ENCODE measurements at places on chromosomes 2 and 18.

- no peak for DNase-seq
Observed at GRCh38 chr18:30328839-30329238, 713.7 kb downstream of the DSC3 start.

DNA sequence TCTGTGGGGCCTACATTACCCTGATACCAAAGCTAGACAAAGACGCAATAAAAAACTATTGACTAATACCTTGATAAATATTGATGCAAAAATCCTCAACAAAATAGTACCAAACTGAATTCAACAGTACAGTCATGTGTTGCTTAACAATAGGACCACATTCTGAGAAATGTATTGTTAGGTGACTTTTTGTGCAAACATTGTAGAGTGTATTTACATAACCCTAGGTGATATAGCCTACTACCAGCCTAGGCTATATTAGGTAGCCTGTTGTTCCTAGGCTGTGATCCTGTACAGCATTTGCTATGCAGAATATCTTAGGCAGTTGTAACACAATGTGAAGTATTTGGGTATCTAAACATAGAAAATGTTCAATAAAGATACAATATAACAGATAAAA is 36.7 kb downstream of the CCDC138 start:
- DNase-seq = no peak

GRCh38 chr2:9745153-9745899 is 97.9 kb upstream of the TAF1B start:
- no peak for DNase-seq

DNA sequence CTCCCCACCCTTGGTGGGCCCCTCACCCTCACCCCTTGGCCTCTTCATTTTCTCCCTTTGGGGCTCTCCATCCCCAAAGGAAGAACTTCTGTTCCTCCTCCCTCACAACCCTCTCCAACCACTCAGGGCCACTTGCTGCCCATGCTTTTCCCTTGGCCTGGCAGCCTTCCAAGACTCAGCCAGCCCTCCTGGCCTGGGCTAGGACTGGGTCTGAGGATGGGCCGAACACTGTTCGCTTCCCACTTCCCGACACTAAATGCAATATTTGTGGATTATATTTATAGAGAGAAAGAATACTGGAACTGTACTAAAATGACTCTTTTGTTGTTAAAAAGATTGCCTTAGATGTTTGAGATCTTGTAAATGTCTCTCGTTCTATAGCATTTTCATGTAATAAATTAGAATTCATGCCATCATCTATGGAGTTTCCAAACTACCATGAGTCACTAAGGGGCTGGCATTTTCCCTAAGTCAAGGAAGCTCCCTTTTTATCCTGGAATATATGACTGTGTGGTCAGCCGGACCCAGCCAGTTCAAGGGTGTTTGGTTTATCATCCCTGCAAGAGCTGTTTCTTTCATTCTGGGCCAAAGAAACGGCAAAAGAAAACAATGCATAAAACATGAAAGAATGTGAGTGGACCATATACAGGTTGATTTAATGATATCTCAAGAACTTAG is 3.8 kb downstream of the CXCR2 start:
- no peak for DNase-seq

GRCh38 chr2:32436150-32436549 is 79.3 kb downstream of the BIRC6 start:
- DNase-seq = no peak

DNA sequence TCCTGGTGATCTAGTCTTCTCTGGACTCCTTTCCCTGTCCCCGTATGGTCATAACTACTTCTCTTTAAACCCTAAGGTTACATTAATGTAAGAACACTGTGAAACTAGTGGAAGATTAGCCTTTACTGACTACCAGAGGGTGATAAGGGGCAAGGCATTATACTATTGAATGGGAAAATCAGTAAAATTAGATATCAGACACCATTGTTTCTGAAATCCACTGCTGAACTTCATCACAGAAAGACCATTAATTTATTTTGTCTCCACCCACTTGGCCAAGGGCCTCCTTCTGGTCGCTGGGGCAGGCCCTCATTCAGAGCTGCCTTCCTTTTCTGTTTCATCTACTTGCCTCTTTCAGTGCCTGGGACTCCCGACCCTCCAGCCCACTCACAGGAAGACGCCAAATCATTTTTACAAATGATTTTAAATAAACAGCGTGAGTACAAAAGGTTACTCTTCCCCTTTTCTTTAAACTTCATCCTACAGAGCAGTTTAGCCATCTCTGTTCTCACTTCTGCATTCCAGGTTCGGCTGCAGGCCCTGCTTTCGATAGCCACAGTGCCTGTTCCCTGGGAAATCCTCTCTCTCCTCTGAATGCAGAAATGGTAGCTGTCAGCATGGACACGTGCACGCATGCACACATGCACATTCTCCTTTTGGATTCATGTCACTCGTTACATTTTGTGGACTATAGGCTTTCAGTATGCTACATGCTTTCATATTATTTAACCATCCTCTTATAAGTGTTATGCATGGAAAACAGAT is 70.3 kb upstream of the DOCK10 start:
- no peak for DNase-seq

DNA sequence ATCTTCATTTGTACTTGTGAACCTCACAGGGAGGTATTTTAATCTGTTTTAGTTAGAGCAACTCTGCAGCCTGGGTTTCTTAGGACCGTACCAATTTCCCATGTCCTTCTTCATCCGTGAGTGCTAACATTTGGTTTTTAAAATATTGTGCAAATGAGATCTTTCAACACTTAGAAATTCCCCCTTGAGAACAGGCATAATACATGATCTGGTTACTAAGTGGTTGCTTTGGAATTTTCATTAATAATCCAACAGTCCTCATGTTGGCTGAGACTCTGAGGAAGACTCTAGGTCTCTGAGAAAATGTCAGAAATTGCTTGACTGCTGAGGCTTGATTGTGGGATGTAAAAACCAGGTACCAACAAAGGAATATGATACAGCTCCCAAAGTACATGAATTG is 125.6 kb upstream of the CDCA7 start:
- DNase-seq = no peak

DNA sequence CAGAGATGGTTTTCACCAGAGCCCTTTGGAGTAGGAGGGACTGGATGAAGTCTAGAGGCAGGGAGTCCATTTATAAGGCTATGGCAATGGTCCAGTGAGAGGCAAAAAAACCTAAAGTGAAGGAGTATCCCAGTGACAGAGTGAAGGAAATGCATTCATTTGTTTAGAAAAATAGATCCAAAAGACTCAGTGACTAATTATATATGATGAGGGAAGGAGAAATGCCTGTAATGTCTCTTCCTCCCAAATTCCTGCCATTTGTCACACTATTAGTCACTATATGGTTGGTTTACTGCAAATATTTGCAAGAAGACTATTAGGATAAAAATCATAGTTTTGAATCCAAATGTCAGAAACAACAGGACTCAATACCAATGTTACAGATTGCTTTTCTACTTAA is 104.2 kb downstream of the ZNF521 start:
- DNase-seq = no peak

DNA sequence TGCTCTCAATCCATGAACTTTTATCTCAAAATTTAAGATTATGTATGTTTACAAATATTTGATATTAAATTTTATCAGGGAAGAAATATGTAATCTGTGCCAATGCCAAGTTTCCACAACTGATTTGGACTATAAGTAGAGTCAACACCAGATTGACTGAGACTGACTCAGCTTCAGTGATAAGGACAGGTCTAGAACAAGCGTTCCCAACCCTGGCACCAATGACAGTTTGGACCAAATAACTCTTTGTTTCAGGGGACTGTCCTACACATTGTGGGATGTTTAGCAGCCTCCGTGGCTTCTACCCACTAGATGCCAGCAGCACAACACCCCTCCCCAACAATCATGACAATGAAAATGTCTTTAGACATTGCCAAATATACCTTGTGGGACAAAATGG is 165.3 kb downstream of the THADA start:
- no peak for DNase-seq

DNA sequence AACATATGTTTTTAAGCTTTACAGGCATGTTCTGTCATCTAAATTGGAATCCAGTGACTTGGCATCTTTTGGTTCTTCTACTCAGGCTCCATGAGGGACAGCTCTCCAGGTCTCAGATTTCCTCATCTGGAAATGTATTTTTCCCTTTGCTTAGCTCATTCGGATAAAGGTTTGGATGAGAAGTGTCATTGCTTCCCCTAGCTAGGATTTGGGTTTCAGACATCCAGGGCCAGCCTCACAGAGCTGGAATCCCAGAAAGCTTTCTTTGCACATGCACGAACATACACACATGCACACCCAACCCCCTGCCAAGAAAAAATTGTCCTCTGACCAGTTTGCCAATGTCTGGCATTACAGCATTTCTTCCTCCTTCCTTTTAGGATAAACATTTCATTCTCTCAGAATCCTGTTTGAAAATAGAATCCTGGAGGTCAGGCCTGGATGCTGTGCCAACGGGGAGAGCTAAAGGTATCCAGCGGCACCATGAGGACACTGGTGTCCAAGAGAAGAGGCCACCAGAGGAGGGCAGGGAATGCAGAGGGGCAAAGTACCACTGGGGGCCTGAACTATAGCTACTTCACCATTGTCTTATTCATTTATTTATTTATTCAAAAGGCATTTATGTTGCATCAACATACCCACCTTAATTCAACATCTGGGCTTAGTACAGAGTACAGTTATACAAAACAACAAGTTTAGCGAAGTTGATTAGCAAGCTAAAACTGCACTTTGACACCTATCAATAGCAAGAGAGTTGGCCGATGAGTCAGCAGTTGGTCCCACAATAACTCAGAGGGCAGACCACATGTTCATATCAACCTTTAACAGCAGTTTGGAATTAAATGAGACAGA is 97.9 kb upstream of the ATL2 start:
- peak; percentile 86 for DNase-seq

GRCh38 chr2:64250751-64251423 is 106.7 kb upstream of the PELI1 start:
- DNase-seq = no peak

- no peak for DNase-seq
Observed at GRCh38 chr2:191360918-191361317, 115.7 kb downstream of the MYO1B start.

GRCh38 chr2:135829378-135830135 is 7.4 kb downstream of the LCT start:
- no peak for DNase-seq

DNA sequence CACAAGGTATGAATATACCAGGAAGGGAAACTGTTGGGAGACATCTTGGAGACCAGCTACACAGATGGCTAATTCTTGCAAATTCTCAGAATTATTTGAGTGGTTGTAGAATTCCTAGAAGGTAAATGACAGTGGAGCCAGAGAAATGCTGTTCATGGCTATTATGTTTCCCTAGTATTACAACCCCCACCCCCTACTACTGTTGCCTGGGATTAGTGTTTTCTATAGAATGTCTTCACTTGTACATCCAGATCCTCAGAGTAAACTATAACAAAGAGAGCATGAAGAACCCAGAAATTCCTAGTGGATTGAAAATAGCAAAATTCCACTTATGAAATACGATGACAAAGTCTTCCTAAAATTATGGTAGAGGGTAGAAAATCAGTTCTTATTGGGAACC is 15.3 kb downstream of the LGALSL start:
- DNase-seq = no peak

DNA sequence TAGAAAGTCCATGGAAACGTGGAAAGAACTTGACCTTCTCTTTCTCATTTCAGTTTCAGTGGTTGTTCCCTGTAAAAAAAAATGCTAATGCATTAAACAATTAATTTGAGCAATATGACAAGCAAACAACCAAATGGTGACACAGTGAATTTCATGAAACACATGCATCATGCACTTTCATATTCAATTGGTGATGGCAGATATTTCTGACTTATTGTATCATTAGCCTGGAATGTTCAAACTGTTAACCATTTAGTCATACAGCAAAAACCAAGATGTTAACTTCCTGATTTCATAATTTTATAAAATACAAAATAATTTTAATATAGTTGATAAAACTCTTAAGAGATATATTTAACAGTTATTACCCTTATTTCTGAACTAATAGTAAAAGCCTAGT is 85.5 kb downstream of the SCN1A start:
- DNase-seq = no peak

DNA sequence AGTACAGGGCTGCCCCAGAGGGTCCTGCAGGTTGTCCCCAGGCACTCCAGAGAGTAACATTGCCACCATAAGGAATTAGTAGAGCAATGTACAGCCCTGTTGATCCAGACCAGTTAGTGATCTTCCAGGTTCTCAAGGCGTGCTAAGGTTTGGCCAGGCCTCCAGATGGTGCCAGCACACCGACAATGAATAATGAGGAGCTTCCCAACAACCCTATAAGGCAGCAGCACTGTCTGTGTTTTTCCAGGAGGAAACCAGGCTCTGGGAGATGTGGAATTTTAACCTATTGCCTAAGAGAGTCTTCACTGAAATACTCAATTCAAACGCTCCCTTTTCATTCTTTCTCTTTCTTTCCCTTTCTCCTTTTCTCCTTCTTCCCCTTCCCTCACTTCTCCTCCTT is 122.1 kb downstream of the MGAT5 start:
- DNase-seq = no peak

DNA sequence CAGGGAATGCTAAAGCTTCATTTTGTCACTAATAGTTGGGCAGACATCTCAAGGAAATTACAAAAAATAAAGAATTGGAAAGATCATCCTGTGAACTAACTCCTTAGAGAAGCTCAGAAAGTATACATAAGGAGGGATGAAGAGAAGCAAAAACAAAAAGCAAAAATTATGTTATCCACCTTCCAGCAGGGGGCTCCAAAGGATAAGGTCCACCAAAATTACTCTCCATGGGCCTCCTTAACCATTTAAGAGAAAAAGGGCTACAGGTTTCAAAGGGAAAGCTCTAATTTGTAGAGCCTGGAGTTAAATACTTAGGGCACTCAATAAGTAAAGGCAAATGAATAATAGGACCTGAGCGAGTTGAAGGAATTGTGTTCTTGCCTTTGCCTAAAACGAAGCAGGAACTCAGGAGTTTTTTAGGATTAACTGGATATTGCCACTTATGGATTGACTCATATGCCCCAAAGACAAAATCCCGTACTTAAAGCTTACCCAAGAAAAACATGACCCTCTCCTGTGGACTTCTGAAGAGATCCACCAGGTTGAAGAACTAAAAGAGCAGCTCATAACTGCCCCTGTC is 1167.9 kb downstream of the DSC3 start:
- DNase-seq = peak; percentile 56

DNA sequence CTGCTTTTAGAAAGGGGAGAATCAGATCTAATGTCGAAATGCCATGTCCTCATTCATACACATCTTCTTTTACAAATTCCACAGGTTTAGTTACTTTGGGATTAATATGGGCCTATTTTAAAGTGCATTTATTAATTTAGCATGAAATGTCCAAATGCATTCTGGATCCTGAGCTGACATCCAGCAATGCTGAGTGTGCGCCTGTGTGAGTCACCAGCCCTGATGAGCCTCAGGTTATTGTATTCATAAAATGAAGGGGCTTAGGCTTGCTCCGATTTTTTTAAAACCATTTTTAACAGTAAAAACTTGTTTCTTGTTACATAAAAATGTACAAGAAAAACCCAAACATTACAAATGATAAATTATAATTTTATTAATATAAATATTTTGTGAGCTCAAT is 94.1 kb downstream of the SH3YL1 start:
- no peak for DNase-seq

DNA sequence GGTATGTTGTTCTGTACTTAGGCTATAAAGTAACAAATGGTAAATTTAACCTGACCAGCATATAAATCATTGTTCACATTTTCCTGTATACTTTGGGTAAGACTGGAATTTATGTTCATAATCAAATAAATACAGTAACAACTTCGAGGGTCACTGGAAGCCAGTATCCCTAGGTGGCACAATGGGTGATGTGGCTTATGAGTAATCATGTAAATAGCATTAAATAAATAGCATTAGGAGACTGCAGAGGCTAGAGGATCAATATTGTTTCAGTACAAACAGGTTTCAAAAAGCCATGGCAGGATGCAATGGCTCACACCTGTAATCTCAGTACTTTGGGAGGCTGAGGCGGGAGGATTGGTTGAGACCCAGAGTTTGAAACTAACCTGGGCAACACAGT is 690.6 kb downstream of the SLC4A3 start:
- DNase-seq = no peak
